ENCODE measurements at places on chromosomes 2 and 18. TPM values are rescaled to one million over a fixed set of nuclear protein-coding genes. Genes with fewer than 3 reads are reported as not detected.

Gene PDE1A
- total RNA-seq: 0.16 TPM

Gene M1AP
- not detected for total RNA-seq

Gene PROKR1
- total RNA-seq: not detected

Gene ITPRIPL1
- total RNA-seq: 4.7 TPM

Gene SLC23A3
- total RNA-seq: 0.81 TPM

Gene GPR45
- total RNA-seq: not detected

Gene WNT6
- total RNA-seq: not detected

Gene NETO1
- total RNA-seq: not detected

Gene ARHGEF4
- total RNA-seq: 1.0 TPM

Gene EGR4
- total RNA-seq: not detected

Gene ALLC
- total RNA-seq: not detected

Gene CCDC68
- total RNA-seq: 0.63 TPM

Gene MOGAT1
- not detected for total RNA-seq

Gene RFTN2
- total RNA-seq: 7.8 TPM

Gene GLI2
- under 0.01 TPM for total RNA-seq

Gene SPATA3
- not detected for total RNA-seq

Gene ALPI
- total RNA-seq: not detected

Gene PID1
- 0.76 TPM for total RNA-seq

Gene AQP12A
- total RNA-seq: not detected

Gene LYG2
- not detected for total RNA-seq

Gene CYP26B1
- 1.2 TPM for total RNA-seq

Gene GALNT5
- total RNA-seq: under 0.01 TPM

Gene QPCT
- total RNA-seq: 7.1 TPM

Gene TPRKB
- total RNA-seq: 27.2 TPM

Gene EVA1A
- total RNA-seq: 74.0 TPM

Gene LIMS3
- 4.4 TPM for total RNA-seq

Gene BMP10
- total RNA-seq: not detected

Gene ATP5F1A
- 536 TPM for total RNA-seq

Gene POTEC
- total RNA-seq: not detected

Gene UGT1A4
- total RNA-seq: not detected

Gene EIPR1
- 44.7 TPM for total RNA-seq

Gene PRPF40A
- total RNA-seq: 67.5 TPM

Gene ABCB6
- 45.8 TPM for total RNA-seq

Gene C1D
- 7.7 TPM for total RNA-seq

Gene REEP1
- 6.8 TPM for total RNA-seq

Gene PLCL1
- 2.0 TPM for total RNA-seq

Gene ZSWIM2
- 0.13 TPM for total RNA-seq

Gene IL18R1
- 0.82 TPM for total RNA-seq

Gene RAB12
- total RNA-seq: 54.1 TPM

Gene ATOH8
- 31.7 TPM for total RNA-seq
